ENCODE measurements at places on chromosomes 2 and 18.

- DNase-seq: no peak
Observed at GRCh38 chr18:13141209-13141608, 77.4 kb upstream of the LDLRAD4 start.

GRCh38 chr2:199488772-199489400 lies 31.1 kb upstream of the SATB2 start:
- peak; percentile 48 for DNase-seq

DNA sequence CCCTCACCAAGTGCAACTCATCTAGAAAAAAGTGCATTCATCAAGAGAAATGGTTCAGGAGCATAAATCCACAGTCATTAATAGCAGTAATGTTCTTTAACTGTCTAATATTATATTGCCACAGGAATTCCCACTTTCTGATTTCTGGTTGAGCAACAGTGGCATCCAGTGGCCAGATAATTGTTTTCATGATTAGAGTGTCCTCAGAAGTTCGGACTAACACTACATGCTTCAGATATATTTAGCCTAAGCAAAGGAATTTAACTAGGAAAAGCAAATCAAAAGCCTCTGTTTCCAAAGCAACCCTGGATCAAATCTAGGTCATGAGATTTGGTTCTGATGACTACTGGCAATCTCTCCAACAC lies 9.8 kb upstream of the ERBB4 start:
- no peak for DNase-seq

GRCh38 chr2:199470361-199470671 lies 12.6 kb upstream of the SATB2 start:
- no peak for DNase-seq

GRCh38 chr2:35989503-35989902 lies 366.1 kb upstream of the CRIM1 start:
- no peak for DNase-seq

DNA sequence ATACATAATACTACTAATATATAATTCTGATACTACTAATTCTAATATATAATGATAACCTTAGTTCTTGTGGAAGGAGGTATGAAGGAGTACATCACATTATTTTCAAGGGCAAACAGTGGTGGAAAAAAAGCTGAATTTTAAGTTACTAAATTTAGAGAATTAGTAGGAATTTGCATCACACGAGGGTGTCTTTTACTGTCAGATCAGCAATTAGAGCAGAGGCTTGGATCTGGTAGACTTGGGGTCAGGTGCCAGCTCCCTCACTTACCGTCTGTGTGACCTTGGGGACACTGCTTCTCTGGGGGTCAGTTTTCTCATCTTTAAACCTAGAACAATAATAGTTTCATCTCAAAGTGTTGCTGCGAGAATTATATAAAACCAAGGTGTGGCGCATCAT lies 114.1 kb upstream of the NEDD4L start:
- no peak for DNase-seq

- DNase-seq: no peak
Observed at GRCh38 chr2:207939342-207940108, 85.8 kb downstream of the PLEKHM3 start.

DNA sequence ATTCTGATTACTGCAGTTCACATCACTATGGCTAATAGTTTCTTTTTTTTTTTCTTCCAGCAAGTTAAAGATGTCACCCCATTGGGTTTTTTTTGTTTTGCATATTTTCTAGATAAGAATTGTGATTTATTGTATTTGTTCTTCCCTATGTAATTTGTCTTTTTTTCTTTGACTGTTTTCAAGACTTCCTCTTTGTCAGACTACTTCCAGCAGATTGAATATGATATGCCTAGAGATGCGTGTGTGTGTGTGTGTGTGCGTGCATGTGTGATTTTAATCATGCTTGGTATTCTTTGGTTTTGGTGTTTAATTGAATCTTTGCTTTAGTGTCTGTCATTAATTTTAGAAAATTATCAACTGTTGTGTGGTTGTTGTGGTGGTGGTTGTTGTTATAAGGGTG lies 166.7 kb upstream of the SLC39A10 start:
- DNase-seq: no peak

GRCh38 chr18:10437837-10438236 lies 16.6 kb upstream of the APCDD1 start:
- no peak for DNase-seq

DNA sequence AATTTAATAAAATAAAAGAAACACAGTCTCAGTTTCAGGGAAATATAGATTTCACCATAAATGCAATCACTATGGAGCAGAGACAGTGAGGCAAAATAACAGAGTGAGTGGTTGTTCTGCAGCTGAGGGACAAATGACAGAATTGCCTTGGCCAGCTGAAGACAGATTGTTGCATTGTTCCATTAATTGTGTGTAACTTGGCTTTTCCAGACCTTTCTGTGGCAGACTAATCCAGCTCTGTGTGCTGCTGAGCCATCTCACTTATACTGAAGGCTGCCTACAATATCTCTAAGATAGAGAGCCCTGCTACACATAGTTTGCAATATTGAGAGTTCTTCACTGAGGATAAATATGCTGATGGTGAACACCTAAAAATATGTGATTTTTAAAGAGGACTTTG lies 11.5 kb downstream of the LRRTM1 start:
- DNase-seq: no peak

DNA sequence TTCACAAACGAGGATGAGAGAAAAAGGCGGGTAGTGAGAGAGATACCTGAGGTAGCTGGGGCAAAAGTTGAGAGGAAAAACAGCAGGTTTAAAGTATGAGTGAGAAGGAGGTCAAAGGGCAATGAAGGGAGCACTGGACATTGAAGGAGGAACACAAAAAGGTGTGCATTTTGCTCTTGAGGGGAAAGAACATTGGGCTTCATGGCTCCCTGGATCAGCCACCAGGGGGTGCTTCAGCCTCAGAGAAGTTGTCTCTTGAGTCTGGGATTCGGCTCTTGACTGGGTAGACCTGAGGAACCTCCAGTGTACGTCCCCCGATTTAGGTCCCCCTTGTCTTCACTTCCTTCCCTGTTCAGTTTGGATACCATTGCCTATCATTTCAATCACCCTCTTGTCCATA lies 128.5 kb downstream of the RAPGEF4 start:
- no peak for DNase-seq

GRCh38 chr2:184596819-184597411 lies 1.4 kb upstream of the ZNF804A start:
- no peak for DNase-seq

Data from CD4-positive, alpha-beta T cell treated with Interleukin-2 at 100 ng/mL for 4 hours (primary cell).